ENCODE measurements at places on chromosomes 11 and 22.

DNA sequence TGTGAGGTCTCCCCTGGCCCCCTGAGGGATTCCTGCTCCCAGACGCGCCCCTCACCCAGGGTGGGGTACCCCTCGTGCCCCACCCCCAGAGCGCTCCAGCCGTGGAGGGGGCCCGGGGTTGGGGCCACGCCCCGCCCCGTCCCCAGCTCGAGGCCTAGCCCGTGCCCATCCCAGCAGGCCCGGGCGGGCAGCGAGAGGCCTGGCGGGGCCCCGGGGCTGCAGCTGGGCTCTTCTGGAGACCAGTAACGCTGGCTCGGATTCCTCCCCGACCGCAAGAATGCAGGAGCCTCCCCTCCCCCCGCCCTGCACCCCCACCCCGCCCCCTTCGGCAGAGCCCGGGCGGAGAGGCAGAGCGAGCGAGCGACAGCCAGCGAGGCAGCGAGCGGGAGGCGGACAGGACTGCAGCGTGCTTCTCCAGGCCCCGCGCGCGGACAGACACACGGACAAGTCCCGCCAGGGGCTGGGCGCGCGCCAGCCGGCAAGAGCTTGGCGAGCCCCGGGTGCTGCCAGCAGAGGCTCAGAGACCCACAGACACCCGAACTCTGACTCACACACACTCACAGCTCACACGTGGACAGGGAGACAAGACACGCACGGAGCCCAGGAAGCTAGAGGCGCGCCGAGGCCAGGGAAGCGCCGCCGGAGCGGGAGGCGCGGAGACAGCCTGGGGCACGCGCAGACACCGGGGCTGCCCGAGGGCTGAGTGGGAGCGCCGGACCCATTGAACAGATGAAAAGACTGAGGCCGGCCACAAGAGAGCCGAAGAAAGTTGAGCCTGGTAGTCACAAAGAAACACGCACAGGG is 15.2 kb downstream of the BCL9L start:
- no peak for DNase-seq

DNA sequence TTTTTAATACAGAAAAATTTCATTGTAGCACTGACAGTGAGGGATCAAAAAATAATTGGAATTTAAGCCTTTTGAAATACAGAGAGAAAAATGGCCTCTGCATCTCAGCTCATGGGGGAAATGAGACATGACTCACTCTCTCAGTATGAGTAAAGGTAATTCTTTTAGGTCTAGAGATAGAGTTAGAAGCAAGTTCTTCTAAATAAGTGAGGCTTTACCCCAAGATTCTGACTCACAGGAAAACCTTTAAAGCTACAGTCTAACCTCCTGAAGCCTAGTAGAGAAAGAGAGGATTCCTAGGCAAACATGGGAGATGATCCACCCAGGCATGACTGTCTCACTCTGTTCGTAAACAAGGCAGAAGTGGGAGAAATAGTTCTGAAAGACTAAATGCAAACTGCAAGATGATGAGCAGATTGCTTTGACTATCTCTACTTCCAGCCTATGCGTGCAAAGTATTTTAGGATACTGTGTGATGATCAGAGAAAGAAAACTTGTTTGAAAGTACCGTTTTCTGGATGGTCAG is 1003.3 kb upstream of the CCDC90B start:
- DNase-seq, result no peak

GRCh38 chr11:125591649-125592304 is 875 bp upstream of the STT3A start:
- DNase-seq, result no peak

GRCh38 chr11:126892756-126893155 is 107.8 kb downstream of the KIRREL3 start:
- DNase-seq, result no peak

DNA sequence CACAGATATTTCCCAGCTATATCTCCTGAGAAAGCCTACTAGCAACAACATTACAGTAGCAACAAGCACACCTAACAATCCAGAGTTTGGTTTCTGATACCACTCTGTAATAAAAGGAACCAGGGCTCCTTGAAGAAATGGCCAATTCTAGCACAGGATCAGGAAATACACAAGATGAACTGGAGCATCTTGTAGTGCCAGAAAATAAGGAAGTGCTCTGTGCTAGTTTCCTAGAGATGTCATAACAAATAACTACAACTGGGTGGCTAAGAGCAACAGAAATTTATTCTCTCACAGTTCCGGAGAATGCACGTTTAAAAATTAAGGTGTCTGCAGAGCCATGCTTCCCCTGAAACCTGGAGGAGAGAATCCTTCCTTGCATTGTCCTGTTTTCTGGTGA is 217.8 kb downstream of the KIRREL3 start:
- DNase-seq, result no peak

GRCh38 chr11:58941838-58942237 is 2.5 kb downstream of the GLYATL1 start:
- DNase-seq, result no peak

GRCh38 chr11:75583718-75584658 is 21.9 kb downstream of the SERPINH1 start:
- no peak for DNase-seq

GRCh38 chr22:19068784-19069271 is 53.4 kb downstream of the DGCR2 start:
- no peak for DNase-seq

DNA sequence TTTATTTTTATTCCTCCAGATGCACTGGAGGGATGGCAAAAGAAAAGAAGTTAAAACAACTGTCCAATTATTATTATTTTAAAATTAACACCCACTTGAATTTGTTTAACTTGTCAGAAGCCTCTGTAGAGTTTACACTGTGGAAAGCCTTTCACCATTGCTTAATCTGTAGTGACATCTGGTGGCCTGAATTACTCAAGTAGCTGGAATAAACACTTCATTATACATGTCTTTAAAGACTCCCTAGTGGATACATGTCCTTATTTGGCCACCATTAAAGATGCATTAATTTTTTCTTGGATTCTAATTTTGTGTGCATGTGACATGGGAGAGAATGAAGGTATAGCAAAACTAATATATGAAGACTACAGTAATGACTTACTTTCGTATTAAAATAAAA is 1496.5 kb downstream of the FAM181B start:
- DNase-seq, result no peak

DNA sequence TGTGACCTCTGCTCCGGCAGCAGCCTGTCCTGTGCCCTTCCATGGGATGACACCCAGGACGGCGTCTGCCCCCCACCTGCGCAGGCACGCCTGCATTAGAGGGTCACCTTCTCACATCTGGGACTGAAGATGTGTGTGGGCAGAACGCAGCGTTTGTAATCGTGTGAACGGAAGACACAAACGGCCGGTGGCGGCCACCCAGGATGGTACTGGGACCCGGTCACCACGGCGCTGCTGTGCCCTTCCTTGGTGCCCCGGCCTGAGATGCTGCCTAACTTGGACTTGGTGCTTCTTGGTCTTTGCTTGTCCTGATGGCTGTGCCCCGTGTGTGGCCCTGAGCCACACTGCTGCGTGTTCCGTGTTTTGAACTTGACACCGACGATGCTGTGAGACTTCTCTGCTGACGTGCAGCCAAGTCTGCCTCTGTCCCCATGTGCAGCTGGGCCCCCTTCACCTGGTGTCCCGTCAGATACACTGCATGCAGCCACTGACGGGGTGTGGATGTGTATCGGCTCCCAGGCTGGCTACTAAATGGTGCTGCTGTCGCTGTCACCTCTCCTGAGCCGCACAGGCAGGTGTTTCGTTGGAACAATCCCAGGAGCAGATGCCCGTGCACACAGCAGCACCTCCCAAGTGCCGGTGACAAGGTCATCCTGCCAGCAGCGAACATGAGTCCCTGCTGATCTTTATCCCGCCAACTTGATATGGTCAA is 21.4 kb downstream of the YPEL1 start:
- DNase-seq, result no peak

- DNase-seq, result no peak
These were observed 507.7 kb downstream of the MN1 start for GRCh38 chr22:27293721-27294445.

- DNase-seq, result no peak
These were observed 177.6 kb upstream of the MTNR1B start for GRCh38 chr11:92791886-92792285.

GRCh38 chr11:69638941-69639681 is 1.8 kb upstream of the CCND1 start:
- DNase-seq, result no peak

DNA sequence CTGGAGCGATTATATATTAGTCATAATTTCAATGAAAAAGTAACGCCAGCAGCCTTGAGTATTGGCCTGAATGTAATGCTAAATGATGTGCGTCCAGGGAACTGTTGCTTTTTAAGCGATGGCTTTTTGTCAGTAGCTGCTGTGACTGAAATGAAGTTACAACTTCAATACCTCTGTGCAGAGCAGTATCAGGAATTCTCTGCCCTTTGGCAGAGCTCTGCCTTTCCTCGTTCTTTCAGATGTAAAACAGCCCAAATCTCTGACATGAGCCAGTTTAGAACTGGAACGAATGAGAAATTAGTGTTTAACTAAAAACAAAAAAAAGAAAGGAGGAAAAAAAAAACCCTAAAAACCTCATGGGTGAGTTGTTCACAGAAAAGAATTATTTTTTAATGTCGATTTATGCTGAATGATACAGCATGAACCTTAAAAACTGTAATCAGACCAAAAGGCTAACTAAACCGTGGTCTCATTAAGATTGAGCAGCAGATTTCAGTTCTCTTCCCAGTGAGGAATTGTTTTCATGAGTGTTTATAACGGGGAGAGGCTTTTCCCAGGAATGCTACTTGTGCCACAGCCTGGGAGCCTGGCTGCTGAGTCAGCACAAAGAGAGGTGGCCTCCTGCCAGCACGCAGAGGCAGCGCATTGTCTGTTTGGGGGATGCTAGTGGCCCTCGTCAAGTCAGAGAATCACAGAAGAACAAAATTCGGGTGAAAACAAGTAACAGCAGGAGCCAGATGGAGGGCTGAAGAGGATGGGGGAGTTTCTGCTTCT is 146.2 kb upstream of the RASSF10 start:
- no peak for DNase-seq

DNA sequence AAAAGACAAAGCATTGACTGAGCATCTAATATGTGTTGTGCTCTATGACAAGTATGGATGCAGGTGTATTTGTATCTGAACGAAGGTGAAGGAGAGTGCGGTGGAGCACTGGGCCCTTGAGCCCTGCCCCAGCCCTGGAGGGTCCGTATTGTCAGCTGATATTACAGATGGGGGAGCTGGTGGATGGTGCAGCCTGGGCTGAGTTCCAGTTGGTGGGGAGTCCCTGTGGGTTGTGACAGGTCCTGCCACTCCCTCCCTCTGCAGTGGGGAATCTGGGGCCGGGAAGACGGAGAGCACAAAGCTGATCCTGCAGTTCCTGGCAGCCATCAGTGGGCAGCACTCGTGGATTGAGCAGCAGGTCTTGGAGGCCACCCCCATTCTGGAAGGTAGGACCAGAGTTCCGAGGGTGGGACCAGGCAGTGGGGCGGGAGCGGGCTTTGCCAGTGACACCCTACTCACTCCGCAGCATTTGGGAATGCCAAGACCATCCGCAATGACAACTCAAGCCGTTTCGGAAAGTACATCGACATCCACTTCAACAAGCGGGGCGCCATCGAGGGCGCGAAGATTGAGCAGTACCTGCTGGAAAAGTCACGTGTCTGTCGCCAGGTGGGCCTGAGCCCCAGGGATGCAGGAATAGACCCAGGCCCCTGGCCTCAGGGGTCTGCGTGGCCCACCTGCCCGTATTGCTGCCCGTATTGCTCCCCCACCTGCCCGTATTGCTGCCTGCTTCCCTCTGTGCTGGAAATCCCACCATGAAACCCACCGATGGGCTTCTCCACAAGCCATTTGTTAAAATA is 28.6 kb downstream of the MYO7A start:
- DNase-seq, result no peak

GRCh38 chr11:2898366-2899079 is 12.9 kb upstream of the CDKN1C start:
- DNase-seq, result no peak

DNA sequence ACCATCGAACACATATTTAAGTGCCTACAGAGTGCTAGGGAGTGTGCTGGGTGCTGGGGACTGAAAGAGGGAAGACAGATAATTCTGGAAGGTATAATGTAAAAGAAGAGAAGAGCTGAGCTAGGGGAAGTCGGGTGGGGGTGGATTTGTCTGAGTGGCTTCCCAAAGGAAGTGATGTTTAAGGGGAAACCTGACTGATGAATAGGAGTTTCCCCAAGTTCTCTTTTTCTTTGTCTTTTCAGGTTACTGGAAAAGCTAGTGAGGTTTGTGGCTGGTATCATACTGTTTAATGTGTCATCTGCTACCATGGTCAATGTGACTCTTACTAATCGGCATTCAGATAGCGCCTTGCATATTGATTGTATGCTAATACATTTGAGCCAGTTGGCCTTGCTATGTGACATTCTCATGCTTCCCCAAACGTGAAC is 151.6 kb upstream of the MTMR2 start:
- DNase-seq, result no peak

GRCh38 chr11:118921929-118922744 is 3.6 kb downstream of the BCL9L start:
- DNase-seq, result no peak

- DNase-seq, result no peak
These were observed 207.5 kb upstream of the ZBED5 start for GRCh38 chr11:11065396-11065795.

GRCh38 chr11:1978720-1979473 is 18.7 kb downstream of the H19 start:
- DNase-seq, result no peak

- no peak for DNase-seq
These were observed 2.4 kb downstream of the ZC3H12C start for GRCh38 chr11:110095554-110095953.

- DNase-seq, result no peak
These were observed 1.8 kb downstream of the CHRDL2 start for GRCh38 chr11:74729397-74729796.

DNA sequence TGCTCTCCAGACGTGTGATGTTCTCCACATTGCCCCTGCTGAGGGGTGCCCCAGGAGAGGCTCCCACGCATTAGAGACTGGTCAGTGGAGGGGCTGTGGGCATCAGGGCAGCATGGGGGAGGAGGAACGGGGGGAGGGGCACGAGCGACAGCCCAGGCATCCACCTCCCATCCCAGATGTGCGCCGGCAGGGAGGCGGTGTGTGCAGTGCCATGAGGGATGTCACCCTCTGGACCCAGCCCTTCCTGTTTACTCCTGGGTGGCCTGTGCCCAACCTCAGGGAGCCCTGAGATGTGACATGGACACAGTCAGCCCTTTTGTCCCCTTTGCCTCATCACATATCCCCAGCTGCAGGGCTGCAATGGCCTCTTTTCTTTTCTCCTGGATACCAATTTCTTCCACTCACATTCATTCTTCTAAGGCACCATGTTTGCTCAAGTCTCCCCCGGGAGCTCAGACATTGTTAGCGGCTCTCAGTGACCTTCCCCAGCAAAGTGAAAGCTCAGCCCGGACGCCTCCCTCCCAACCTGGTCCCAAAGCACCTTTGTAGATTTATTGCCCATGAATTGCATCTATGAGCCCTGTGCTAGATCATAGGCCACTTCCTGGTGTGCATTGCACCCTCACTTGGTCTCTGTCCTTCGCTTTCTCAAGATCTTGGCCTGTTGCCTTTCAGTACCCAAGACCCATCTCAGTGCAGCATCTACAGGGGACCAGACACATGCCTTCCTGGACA is 150.6 kb downstream of the CEP164 start:
- no peak for DNase-seq

GRCh38 chr22:38843201-38843656 is 599 bp downstream of the NPTXR start:
- DNase-seq, result no peak

GRCh38 chr11:85755285-85755684 is 55.7 kb downstream of the SYTL2 start:
- no peak for DNase-seq

GRCh38 chr22:39592081-39593065 is 21.8 kb downstream of the CACNA1I start:
- DNase-seq, result no peak

- DNase-seq, result no peak
These were observed 39.7 kb upstream of the GALNT18 start for GRCh38 chr11:11661326-11662040.

- no peak for DNase-seq
These were observed 49.0 kb downstream of the ARHGAP42 start for GRCh38 chr11:100735949-100736675.

Measured in cortex of kidney (tissue), 1 donor.